ENCODE measurements at places on chromosomes 5 and 9. TPM values are rescaled to one million over a fixed set of nuclear protein-coding genes. Genes with fewer than 3 reads are reported as not detected.

GFRA3 gene
- 0.10 TPM for total RNA-seq

REEP2 gene
- 4.6 TPM for total RNA-seq

TMEM215 gene
- total RNA-seq, result under 0.01 TPM

PLAC8L1 gene
- total RNA-seq, result 0.29 TPM

SLC45A2 gene
- 0.10 TPM for total RNA-seq

GCNT1 gene
- 3.9 TPM for total RNA-seq

EQTN gene
- not detected for total RNA-seq

FAXDC2 gene
- 6.2 TPM for total RNA-seq

FOXD1 gene
- total RNA-seq, result under 0.01 TPM
